ENCODE measurements at places on chromosomes 12 and 14.

DNA sequence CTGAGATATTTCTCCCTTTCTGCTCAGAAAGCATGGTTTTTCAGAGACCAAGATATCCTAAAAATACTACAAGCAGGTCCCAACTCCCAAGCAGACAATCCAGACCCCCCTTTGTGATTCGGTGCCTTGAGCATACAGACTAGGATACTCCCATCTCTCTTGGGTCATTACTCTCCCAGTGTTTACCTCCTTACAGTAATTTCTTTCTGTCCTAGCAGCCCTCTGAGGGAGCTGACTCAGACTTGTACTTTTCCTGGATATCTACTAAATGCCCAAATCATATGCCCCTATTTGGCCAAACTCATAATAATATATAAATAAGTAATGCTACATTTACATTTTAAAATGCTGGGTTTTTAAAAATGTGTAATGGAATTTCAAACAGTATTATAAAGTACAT lies 355.6 kb downstream of the LRIG3 start:
- DNase-seq, result no peak

DNA sequence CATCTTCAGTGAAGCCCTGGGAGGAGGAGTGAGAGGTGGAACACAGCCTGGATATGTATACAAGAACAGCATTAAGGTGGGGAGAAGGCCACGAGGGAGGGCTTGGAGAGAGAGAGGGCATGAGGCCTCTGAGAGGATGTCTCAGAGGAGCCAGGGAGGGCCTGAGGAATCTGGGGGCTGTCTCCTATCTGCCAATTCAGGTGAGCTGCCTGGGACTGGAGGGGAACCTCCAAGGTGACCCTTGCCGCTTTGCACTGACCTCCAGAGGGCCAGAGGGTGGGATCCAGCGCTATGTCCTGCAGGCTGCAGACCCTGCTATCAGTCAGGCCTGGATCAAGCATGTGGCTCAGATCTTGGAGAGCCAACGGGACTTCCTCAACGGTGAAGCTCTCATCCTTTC lies 4.4 kb downstream of the ARHGEF25 start:
- no peak for DNase-seq

DNA sequence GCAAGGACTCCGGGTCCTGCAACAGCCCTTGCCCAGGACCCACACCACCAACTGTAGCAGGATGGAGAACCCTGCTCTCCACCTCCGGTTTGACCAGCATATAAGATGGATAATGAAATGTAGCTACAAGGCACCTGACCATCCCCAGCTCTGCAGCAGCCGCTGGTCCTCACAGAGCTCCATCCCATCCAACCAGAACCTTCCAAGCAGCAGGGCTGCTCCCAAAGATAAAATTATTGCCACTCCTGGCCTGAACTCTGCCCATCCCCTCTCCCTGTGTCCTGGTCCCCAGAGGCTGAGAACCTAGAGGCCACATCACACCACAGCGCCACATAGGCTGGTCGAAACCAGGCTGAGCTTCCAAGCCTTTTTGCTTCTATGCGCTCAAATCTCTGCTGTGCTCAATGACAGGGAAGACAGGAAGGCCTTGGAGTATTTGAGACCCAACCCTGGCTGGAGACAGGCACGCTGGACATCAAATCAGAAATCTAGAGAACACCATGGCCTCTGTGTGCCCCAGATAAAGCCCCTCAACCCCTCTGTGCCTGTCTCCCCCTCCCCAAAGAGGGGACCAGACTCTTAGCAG lies 4.2 kb downstream of the CDK2AP1 start:
- DNase-seq, result no peak

DNA sequence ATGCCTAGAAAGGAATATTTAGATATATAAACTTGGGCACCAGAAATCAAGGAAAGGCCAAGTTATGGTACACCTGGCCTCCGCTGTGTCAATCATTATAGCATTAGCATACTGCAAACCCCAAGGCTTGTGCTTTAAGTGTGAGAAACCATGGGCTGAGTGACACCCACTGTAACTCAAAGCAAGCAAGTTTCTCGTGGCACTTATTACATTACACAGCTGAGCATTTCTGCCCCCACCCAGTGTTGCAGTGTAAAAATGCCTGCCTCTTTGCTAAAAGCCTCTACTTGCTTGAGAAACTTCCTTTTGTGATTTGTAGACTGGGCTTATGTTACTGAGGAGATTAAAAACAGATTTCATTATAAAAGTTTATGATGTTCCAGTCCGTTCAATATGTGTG lies 122.0 kb downstream of the TGFB3 start:
- no peak for DNase-seq

- no peak for DNase-seq
These were observed 510.7 kb downstream of the C12orf50 start for GRCh38 chr12:87518481-87518880.

- DNase-seq, result no peak
These were observed 91.9 kb downstream of the BBS10 start for GRCh38 chr12:76256321-76256720.

DNA sequence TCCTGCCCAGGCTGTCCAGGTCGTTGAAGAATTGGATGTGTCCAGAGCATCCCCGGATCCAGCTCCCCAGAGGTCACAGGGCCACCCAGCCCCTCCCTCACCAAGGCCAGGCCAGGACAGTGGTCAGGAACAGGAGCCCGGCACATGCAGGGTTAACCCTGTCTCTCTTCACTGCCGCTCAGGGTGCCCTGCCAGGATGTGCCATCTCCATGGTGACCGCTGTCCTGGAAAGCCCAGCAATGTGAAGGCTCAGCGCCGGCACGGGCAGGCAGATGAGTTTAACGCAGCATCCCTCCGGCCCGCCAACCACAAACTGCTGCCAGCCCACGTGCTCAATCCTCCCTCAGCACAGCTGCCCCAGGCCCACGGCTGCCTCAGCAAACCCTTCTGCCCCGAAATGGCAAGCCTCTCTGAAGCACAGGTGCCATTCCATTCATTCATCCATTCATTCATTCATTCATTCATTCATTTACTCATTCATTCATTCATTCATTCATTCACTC lies 4.4 kb downstream of the TMEM179 start:
- DNase-seq, result no peak

- DNase-seq, result no peak
These were observed 18.7 kb downstream of the NOS1 start for GRCh38 chr12:117342682-117343081.

- no peak for DNase-seq
These were observed 35.2 kb downstream of the PPM1H start for GRCh38 chr12:62899568-62900390.

Data from stimulated activated CD8-positive, alpha-beta memory T cell treated with anti-CD3 and anti-CD28 coated beads, Interleukin-4, amount 100 ng/mL, for 24 hours (primary cell).